ENCODE measurements at places on chromosomes 7 and 10.

DNA sequence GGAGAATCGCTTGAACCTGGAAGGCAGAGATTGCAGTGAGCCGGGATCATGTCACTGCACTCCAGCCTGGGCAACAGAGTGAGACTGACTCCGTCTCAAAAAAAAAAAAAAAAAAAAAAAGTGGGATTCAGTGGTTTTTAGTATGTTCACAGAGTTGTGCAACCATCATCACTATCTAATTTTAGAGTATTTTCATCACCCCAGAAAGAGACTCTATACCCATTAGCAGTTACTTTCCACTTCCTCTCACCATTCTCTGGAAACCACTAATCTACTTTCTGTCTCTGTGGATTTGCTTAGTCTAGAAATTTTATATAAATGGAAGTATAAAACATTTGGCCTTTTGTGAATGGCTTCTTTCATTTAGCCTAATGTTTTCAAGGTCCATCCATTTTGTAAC lies 113.4 kb downstream of the ST7 start:
- peak; percentile 14 for DNase-seq

GRCh38 chr10:73439055-73439454 lies 5.7 kb upstream of the MSS51 start:
- no peak for DNase-seq

GRCh38 chr7:139953229-139953628 lies 109.5 kb downstream of the PARP12 start:
- no peak for DNase-seq

GRCh38 chr10:89591796-89592271 lies 53.2 kb downstream of the PANK1 start:
- DNase-seq = no peak

DNA sequence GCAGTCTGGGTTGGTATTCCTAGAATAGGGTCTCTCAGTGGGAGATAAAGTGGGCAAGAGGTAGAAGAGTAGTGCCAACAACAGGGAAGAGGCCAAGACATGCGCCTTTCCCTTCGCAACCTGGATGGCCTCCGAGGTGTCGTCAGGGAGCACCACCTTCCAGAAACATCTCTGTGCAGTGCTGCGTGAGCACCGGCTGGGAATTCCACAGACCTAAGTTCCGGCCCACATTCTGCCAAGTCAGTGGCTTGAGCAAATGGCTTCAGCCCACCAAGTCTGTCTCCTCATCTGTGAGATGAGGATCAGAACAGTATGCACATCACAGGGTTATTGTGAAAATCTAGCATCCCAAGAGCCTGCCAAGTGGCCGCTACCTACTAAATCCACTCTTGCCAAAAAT lies 40.6 kb downstream of the CCDC3 start:
- DNase-seq = no peak

- no peak for DNase-seq
These were observed 233.9 kb downstream of the FANK1 start for GRCh38 chr10:126130271-126130710.

DNA sequence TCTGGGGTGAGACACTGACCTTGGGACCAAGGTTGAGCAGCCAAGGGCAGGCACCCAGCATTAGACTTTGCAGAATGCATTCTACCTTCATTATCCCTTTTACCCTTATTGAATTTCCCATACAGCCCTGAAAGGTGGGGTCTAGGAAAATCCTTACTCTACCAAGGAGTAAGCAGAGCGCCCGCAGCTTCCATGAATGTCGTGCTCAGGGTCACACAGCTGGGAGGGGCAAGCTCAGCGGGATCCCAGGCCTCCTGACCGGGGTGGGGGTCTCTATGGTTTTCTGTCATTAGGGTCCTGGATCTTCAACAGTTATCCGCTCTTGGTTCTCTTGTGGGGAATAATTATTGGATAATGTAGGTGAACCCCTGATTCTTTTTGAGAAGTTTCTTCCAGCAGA lies 30.7 kb upstream of the BTBD16 start:
- DNase-seq = no peak

DNA sequence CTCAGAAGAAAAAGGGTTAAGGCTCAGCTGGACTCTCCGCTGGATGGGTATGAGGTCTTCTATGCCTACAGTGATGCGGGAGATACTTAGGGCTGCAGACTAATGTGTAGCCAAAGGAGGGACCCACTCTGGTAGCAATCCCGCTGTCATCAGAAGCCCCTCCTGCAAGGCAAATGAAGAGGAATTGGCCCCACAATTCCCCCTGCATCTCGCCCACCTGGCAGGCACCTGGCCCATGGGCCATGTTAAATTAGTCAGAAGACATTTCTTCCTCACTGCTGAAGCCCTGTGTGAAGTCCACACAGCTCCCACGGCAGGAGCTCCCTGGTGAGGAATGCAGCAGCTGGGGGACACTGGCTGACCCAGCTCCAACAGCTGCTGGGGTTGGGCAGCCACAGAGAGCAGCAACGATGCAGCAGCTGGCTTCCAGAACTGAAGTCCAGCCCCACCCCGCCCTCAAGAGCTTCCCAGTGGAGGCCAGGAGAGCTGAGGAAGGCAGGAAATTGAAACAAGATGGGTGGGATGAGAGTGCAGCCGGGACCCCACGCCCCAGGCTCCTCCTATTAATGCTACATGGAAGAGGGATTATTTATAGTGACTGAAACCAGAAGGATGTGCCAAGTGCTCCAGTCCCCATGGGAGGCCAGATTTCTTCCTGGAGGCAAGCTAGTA lies 5.5 kb downstream of the VSTM4 start:
- DNase-seq = peak; percentile 1

DNA sequence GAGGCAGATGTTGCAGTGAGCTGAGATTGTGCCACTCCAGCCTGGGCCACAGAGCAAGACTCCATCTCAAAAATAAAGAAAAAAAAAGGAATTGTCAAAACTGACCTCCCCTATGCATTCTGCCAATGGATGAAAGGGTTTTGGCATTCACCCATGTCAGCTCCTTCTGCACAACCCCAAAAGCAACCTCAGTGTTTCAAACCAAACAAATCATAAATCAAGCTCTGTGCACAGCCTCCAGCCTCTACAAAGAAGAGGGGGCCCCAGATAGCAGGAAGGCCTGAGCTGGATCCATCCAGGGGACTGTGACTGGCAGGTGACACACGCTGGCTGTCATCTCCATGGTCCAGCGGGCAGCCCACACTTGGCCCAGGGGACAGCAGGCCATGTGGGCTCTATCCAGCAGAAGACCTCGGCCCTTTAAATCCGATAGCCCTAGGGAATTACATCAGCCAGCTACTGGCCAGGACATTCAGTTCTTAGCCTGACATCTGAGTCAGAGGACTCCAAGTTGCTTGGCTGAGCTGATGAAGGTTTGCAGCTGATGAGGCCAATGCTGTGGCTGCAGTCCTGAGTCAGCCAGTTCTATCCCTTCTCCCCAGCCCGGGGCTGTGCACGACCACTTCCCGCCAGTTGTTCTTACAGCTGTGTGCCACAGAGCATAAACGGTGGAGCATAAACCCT lies 52.0 kb upstream of the FIGNL1 start:
- no peak for DNase-seq

DNA sequence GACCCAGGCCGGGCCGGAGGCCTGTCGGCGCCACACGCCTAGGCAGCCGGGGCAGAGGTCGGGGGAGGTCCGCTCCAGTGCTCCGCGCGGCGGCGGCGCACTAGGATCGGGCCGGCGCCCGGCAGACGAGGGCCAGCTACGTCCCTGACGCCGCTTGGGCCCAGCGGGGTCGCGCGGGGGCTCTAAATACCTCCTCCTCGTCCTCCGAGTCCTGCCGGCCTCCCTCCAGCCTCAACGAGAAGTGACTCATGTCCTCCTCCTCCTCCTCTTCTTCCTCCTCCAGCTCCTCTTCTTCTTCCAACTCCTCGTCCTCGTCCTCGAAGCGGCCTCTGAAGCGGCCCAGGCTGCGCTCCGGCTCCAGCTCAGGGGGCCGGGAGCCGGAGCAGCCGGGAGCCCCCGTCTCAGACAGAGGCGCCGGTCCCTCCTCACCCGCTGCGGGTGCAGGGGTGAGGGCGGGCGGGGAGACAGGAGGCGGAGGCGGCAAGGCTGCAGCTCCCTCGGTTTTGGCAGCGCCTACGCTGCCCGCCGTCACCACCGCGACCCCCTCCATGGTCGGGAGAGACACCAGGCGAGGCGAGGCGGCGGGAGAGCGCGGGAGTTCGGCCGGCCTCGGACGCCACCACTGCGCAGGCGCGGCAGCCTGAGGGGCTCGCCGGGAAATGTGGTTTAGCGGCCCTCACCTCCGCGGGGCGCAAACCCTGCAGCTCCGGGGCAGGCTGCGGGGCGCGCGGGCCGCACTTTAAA lies at the start of gene PCGF6:
PCGF6 (minus strand) TSS at position 624 of the 744 bp plus-strand sequence; CDS start at position 550, 74 bp downstream.
- DNase-seq = peak; percentile 91

- no peak for DNase-seq
These were observed 485.8 kb downstream of the PLXDC2 start for GRCh38 chr10:20302033-20302432.

DNA sequence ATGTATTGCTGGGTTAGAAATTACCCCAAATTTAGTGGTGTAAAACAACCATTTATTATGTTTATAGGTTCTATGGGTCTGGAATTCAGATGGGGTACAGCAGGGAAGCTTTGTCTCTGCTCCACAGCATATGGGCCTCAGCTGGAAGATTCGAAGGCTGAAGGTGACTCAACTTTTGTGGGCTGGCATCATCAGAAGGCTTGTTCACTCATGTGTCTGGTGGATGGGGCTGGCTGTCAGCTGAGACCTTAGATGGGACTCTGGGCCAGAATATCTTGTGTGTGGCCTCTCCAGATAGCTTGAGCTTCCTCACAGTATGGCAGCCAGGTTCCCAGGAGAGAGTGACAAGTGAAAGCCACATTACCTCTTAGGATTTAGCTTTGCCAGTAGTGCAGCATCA lies 45.9 kb downstream of the ZNF503 start:
- DNase-seq = no peak

GRCh38 chr7:101555269-101555920 lies 73.7 kb downstream of the MYL10 start:
- DNase-seq = no peak

DNA sequence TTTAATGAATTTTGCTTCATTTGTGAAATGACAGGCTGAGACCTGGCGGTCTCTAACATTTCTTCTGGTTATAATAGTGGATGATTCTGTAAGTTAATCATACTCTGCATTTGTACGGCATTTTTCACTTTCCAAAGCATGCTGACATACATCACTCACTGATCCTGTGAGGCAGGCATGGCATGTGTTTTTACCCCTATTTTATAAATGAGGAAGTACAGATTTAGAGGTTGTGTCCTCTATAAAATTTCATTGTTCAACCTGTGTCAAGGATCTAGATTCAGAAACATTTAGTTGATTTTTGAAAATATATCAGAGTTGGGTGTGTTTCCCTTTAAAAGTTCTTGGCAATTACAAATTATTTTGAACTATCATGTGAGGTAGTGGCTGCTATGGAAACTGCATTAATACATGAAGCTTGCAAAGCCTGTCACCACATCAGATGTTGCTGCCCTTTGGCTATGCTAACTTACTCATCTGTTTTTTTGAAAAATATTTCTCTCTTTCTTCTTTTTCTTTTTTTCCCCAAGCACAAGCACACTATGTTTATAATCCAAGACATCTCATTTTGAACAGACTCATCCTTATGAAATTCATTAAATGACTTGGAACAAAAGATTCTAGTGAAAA lies 172.7 kb downstream of the GNAI1 start:
- peak; percentile 17 for DNase-seq

DNA sequence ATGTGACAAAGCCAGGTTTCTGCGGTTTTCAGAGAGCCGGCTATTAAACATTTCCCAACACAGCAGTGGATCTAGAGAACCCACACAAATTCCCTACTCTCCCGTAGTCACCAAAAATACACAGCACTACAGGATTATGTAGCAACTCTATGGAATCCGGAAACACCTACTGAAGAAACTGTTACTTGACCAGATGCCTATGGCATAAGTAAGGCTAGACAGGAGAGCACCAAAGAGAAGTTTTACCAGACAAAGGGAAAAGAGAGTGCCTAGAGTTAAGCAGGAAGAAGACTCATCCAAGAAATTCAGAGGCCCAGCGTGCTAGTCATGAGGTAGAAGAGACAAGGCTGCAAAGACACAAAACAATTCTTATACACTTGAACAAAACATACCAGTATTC lies 321.1 kb downstream of the PARD3 start:
- no peak for DNase-seq

DNA sequence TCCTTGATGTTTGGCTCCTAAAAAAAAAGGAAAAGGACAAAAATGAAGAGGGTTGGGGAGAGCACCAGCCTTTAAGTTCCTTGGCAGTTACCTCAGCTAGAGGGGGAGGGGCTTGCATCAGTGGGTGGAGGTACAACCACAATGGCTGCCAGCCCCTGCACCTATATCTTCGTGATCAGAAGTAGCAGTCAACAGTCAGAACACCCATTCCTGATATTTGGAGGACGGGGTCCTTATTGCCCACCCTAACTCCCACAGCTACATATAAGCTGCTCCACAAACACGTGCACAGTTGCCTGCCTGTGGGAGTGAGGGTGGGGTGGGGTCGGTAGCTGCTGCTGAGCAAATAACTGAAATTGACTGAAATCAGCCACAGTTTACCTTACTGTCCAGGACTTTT lies 26.2 kb downstream of the C1GALT1 start:
- no peak for DNase-seq

- no peak for DNase-seq
These were observed 49.9 kb downstream of the CHST15 start for GRCh38 chr10:124043310-124044142.

DNA sequence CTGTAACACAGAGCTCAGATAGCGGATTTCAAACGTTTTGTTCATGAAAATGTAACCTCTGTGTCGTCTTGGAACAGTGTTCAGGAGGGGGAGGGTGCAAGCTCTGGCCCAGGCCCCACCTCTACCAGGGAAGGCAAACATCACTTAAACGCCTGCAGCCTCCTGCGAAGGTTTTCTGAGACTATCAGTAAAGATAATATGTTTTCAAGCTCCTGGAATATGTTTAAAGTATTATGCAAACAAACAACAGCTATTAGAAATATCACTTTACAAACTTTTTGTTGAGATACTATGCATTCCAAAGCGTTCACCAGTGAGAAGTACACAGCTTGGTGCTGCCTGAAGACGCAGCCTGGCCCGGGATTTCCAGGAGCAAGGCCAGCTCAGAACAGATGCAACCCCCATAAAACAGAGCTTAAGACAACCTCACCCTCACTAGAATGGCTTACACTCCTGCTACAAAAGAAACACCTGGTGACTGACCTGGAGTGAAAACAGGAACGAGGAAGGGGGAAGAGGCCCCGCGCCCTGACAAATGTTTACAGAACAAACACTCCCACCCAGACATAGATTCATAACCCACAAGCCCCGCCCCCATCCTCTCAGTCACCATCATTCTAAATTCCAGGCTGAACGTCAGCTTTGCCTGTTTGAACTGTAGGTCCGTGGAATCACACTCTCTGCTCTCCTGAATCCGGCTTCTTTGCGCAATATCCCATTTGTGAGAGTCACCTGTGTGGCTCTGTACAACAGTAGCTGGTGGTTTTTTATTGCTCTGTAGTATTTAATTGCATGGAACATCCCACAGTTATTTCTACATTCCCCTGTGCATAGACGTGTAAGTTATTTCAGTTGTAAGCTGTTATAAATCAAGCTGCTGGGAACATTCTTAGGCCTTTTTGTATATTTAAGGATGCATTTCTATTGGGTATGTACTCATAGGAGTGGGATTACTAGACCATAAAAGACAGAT lies 155.0 kb downstream of the PTPRN2 start:
- DNase-seq = no peak

GRCh38 chr10:44005788-44006099 lies 357.1 kb upstream of the ZNF32 start:
- no peak for DNase-seq

- DNase-seq = no peak
These were observed 355.3 kb upstream of the GALNT17 start for GRCh38 chr7:70776627-70777101.

GRCh38 chr7:51244885-51245284 lies 71.7 kb downstream of the COBL start:
- DNase-seq = no peak
